ENCODE measurements at places on chromosomes 2 and 18.
A peak's percentile ranks its signal among the peaks of the same experiment; 100 is the strongest.

GRCh38 chr2:240615396-240615795 lies 9.9 kb upstream of the GPR35 start:
- no peak for DNase-seq

- DNase-seq = no peak
These were observed 16.0 kb downstream of the FAM178B start for GRCh38 chr2:96970248-96970875.

GRCh38 chr2:203951366-203951902 lies 14.9 kb downstream of the ICOS start:
- DNase-seq = no peak

- DNase-seq = no peak
These were observed 1.9 kb downstream of the TTL start for GRCh38 chr2:112483831-112484230.

DNA sequence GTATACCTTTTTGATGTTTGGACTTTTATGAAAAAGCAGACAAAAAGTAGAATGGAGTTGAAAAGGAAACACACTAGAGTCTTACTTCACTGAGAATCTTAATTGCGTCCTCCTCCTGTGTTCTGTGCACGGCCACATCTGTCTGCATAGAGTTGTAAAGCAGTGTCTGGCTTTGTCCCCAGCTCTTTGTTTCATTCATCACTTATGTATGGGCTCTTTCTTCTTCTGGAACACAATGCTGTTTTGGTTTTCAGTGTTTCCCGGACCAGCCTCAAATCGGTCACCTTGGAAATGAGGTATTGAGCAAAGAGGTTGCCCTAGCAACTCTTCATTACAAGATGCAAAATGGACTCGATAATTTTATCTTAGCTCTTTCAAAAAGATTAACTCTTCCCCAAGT lies 104.3 kb upstream of the CNGA3 start:
- no peak for DNase-seq

DNA sequence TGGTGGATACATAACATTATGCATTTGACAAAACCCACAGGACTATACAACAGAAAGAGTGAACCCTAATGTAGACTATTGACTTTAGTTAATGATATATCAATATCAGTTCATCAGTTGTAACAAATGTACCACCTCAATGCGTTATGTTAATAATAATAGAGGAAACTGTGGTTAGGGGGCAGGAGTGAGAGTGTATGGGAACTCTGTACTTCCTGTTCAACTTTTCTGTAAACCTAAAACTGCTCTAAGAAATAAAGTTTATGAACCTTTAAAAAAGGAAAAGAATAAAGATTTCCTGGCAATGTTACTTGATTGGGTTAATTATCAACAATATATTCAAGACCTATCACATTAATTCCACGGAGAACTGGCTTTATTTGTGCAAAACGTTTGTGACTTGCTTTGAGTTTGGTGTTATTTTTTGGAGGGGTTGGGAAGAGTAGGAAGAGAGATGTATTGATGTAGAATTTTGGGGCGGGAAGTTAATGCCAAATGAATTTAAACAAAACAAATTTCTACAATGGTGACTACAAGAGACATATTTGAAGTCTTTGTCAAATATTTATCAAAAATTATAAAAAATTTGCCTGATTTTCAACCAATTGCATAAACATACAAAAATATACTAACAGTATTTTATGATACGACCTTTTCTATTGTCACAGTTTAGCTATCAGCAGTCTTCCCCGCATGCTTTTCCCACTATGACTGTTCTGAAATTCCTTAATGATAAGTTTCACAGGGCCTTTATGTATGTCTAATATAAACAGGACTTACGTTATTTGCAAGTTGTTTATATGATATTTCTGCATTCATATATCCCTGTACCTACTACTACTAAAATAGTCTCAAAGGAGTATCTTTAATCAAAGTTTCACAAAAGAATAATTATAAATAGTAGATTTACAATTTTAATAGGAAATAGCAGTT lies 2.1 kb upstream of the RTN4 start:
- DNase-seq = peak; percentile 56

GRCh38 chr2:85692039-85692645 lies 2.0 kb upstream of the GNLY start:
- no peak for DNase-seq

DNA sequence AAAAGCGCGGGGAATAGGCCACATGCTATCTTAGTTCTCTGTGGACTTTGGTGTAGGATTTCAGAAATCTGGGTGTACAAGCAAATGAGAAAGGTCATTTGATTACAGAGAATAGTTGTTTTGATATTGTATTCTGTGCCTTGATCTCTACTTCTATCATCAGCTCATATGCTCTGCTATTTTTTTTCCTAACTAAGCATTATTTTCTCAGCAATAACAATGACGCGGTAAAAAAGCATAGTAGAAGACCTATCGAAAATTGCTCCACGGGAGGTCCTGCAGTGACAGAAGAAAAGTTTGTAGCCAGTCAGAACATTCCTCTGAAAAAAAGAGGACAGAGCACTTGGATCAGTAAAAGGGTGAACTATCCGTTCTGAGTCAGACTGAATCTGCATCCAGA lies 2.8 kb upstream of the SETBP1 start:
- no peak for DNase-seq

DNA sequence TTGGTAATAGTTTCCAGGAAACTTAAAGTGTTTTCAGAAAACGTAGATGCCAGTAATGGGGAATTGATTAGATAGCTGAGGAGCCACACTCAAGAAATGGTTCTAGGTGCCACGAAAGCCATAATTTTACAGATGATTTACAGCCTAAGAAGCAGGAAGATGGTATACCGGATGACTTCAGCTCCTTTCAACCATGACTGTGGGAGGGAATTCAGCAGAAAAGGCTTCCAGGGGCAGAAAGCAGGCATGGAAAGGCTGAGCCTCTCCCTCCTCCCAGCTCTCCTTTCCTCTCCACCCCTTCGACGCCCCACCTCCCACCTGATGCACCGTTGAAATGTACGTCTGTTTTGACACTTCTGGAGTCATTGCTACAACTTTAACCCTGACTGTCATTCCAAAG lies 68.6 kb upstream of the SMIM21 start:
- DNase-seq = no peak

DNA sequence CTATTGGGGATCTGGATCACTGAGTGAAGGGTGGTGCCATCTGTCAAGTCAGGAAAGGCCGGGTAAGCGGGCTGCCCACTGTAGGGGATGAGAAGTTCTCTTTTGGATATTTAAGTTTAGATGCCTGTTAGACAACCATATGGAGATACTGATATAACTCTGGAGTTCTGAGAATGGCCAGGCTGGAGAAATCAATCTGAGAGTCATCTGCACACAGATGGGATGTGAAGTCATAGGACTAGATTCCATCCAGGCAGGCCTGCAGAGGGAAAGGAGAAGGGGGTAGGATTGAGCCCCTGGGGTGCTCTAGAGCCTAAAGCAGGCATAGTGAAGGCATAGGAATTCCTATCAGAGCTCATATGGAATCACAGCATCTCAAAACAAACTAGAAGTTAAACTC lies 30.1 kb downstream of the SPRED2 start:
- no peak for DNase-seq

- no peak for DNase-seq
These were observed 86.4 kb upstream of the FBXO11 start for GRCh38 chr2:47992671-47993070.

DNA sequence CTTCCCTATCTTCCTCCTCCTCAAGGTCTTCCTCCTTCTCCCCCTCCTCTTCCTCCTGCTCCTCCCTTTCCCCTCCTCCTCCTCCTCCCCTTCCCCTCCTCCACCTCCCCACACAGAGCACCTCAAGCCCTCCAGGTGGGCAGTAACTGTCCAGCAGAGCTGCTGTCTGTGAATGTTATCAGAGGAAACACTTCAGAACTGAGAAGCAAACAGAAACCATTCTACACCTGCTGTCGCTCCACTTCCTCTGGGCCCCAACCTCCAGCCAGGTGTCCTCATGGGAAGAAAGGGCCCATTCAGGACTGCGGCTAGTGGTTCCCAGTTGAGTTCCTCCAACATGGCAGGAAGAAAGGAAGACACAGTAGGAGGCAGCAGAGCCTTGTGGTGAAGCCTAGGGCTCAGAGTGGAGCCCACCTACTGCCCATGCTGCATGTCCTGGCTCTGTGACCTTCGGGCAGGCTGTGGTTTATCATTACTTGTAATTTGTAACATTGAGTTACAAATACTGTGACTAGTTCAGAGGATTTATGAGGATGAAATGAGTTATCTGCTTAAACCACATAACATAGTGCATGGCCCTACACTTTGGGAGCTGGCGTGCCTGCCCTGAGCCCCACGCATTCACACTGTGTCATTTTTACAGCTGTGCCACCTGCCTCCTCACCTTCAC lies 165.9 kb upstream of the ID2 start:
- no peak for DNase-seq

DNA sequence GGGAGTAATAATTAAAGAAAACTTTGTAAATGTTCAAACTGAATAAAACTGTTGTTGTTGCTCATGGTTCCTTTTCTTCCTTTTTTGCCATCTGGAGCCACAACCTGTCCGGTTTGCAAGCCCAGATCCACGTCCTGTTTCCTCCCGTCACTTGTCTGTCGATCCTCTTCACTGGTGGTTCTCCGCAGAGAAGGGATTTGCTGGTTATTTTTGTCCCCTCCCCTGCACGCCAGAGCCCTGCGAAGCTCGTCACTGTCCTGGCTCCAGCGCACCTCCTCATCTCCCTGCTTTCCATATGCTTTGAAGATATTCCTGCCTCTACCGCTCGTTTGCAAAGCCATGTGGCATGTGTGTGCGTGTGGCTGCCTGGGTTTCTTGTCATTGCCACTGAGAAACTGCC lies 461.4 kb downstream of the RNF144A start:
- DNase-seq = no peak

DNA sequence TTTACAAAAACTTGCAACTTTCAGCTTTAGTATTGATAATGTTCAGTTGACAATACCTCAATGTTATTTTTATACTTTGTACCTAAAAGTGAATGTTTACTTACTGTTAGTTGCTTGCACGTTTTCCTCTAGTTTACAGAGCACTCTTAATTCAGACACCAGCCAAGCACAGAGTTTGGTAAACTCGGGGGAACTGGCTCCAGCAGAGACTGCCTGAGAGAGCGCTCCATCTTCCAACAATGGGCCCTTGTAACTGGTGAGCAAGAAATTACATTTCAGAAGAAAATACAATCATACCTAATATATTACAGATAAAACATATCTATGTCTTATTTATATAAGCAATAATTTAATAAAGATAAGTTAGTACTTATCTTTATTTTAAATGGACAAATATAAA lies 3.7 kb downstream of the FAM98A start:
- no peak for DNase-seq

GRCh38 chr18:8623549-8624106 lies 14.4 kb downstream of the RAB12 start:
- peak; percentile 35 for DNase-seq

- no peak for DNase-seq
These were observed 1355.7 kb upstream of the FAM98A start for GRCh38 chr2:34954758-34955157.

GRCh38 chr2:101759162-101759561 lies 61.7 kb downstream of the MAP4K4 start:
- peak; percentile 97 for DNase-seq

DNA sequence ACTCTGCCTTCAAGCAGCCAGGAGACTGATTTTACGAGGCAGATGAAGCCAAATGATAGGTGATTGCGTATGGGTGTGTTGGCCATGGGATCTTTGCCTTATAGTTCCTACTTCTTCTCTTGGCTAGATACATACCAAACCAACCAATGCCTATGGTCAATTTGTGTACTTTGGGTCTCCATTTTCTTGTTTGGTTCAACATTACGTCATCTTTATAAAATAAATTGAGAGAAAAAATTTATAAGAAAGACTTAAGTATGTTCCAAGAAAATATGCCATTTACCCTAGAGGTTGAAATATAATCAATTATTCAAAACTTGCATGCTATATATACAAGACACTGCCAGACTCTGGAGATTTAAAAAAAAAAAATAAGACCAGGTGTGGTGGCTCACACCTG lies 150.9 kb downstream of the SP3 start:
- no peak for DNase-seq

DNA sequence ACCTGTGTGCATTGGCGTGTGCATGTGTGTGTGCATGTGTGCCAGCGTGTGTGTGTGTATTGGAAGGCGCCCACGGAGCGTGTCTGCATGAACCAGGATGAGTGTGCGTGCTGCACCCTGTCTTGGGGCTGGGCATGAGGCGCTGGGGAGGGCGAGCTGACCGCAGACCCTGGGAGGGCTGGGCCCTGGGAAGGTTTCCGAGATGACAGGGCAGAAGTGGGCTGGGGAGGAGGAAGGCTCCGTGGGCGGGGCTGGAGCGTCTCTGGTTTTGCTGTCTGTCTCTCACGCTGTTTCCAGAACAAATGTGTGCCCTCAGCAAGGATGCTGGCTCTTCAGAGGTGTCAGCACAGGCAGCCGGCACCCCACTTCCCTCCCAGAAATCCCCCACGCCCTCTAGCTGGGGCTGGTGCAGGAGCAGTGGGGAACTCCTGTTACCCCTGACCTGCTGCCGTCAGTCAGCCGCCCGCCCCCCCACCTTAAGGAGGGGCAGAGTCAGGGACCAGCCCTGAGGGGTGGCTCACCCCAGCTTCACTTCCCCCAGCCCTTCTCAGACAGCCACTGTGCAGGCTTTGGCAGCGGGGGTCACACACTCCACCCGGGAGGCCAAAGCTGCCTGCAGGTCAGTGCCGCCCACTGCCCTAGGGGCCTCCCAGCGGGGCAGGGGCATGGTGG lies at the start of gene GPR35:
TSS of gene GPR35 (plus strand) at position 531 of the 672 bp plus-strand sequence. CDS start 4,473 bp downstream, outside the sequence.
- peak; percentile 65 for DNase-seq

DNA sequence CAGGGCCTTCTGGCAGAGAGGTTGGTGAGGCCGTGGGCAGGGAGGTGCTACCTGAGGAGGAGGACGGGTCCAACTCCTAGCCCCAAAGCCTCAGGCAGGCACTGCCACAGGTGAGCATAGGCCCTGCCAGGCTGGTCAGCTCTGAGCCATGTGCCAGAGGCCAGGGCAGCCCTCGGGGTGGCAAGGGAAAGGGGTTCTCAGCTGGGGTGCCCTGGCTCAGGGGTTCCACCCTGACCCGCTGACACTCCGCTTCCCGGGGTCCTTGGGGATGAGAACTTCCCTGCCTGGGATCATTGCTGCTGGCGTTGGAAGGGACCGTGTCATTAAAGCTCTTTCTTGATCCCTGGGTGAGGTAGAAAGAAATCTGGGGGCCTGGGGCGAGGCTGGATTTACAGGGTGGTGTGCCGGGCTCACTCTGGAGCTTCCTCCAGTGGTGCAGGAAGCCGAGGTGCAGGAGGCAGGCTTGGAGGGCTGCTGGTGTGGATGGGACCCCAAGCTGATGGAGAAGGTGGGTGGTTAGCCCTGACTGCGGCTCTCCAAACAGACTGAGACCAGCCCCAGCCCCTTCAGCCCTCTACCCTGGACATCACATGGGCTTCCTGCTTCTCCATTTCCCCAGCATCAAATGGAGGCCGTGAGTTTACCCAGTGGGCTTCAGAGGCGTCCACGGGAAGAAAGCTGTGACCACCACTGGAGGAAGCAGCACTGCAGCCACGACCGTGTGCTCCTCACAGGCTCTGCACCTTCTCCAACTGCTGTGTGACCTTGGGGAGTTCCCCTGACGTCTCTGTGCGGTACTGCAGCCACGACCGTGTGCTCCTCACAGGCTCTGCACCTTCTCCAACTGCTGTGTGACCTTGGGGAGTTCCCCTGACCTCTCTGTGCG lies 295.2 kb downstream of the NDUFA10 start:
- DNase-seq = no peak

Measured in iris pigment epithelial cell (primary cell).